ENCODE measurements at places on chromosomes 2 and 18.

DNA sequence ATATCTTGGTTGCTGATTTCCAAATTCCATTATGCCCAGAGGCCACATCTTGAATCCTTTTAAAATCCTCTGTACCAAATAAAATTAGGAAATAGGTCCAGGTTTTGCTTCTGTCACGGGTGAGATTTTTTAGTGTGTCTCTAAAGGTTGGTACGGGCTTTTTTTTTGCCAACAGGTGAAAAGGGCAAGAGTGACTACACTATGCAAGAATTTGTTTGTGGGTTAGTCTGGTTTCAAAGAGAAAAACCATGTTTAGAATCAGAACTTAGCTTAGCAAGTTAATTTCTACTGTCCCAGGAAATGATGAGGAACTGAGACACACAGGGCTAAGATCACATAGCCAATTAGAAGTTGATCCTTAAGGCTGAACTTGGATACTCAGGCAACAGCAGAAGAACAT, 41.7 kb downstream of the POLR1A start:
- DNase-seq: no peak

DNA sequence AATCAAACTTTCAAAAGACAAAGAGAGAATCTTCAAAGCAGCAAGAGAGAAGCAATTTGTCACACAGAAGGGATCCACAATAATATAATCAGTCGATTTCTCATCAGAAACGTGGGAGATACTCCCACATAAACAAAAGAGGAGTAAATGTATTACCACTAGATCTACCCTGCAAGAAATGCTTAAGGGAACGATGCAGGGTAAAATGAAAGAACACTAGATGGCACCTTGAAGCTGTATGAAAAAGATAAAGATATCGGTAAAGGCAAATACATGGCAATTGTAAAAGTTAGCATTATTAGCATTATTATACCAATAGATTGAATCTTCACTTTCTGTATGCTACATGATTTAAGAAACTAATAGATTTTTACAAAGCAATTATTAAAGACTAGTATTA, 677.0 kb downstream of the SUCLG1 start:
- DNase-seq: no peak

DNA sequence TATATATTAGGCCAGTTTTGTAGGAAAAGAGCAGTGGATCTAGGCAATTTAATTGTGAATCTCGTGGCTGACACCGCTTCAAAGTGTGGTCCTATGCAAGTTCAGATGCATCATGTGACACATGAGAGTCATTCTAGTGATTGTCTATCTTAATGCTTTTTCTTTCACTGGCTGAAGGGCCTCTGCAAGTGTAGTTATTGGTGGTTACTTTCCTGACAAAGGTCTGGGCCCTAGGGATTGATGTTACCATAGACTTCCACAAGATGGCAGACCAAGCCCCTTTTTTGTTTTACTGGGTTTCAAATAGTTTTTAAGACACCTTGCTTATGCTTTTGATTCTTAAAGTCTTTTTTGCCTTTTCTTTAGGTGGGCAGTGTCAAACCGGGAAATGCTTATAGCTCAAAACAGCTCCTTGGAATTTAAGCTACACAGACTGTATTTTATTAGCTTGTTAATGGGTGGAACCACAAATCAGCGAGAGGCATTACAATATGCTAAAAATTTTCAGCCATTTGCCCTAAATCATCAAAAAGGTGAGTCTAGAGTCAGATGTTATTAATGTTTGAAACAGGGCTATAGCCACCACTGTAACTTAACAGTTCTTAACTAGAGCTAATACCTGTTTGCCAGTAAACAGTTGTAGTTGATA, 25.9 kb downstream of the CD8A start:
- DNase-seq: no peak

- no peak for DNase-seq
Observed at GRCh38 chr2:147165697-147166382, 679.0 kb upstream of the ACVR2A start.

GRCh38 chr2:120775801-120776589, 40.3 kb downstream of the GLI2 start:
- no peak for DNase-seq

- DNase-seq: no peak
Observed at GRCh38 chr18:22935431-22935830, 2.3 kb downstream of the RBBP8 start.

- no peak for DNase-seq
Observed at GRCh38 chr18:60870261-60871153, 462.7 kb upstream of the CDH20 start.

GRCh38 chr2:30367232-30368070, 79.6 kb upstream of the LCLAT1 start:
- DNase-seq: no peak

DNA sequence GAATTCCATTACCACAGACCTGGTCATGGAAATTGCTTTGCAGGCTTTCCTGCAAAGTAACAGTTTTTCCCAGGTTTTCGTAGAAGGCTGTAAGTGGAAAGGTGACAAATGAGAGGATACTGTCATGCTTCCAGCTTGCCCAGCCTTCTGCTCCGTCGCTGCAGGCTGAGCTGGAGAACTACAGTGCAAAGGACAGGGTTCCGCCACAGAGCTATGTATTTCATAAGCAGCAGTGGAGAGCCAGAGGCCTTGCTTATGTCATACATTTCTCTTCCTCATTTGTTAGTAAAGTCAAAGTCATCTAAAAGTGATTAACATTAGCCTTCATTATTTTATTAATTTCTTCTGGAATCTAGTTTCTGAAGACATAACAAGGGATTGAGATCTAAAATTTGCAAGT, 72.9 kb upstream of the RBM44 start:
- no peak for DNase-seq

DNA sequence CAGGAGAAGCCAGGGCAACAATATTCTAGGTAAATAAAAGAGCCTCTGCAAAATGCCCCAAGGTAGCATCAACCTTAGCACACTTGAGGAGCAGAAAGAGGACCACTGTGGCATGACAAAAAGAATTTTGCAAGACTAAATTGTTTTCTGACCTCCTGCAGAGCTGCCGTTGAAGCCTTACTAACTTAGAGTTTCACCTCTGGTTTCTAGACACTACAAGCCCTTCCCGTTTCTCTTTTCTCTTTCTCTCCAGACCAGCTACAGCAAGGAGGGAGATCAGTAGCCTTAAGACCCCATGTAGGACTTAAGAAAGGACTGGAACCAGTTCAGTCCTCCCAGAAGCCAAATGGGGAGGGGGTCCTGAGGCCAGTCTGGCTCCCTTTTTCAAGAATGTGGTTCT, 73.3 kb upstream of the SP3 start:
- no peak for DNase-seq

DNA sequence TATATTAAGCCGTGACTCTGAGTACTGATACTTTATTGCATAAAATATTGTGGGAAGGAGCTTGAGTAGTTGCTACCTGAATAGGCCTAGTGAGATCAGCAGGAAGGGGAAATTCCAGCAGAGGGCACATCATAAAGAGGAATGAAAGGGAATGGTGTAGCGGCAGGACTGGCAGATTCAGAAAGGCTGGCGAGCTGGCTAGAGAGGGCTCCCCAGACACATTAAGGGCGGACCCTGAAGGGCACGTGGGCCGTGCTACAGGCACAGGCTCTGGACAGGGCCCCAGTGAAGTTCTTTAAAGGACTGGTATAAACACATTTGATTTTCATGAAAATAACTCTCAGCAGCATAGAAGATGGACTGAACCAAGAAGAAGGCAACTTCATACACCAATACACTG, 43.0 kb downstream of the PTPN2 start:
- DNase-seq: no peak

- no peak for DNase-seq
Observed at GRCh38 chr18:23934252-23934651, 80.3 kb upstream of the TTC39C start.

- no peak for DNase-seq
Observed at GRCh38 chr2:105812180-105813044, 67.7 kb downstream of the NCK2 start.

DNA sequence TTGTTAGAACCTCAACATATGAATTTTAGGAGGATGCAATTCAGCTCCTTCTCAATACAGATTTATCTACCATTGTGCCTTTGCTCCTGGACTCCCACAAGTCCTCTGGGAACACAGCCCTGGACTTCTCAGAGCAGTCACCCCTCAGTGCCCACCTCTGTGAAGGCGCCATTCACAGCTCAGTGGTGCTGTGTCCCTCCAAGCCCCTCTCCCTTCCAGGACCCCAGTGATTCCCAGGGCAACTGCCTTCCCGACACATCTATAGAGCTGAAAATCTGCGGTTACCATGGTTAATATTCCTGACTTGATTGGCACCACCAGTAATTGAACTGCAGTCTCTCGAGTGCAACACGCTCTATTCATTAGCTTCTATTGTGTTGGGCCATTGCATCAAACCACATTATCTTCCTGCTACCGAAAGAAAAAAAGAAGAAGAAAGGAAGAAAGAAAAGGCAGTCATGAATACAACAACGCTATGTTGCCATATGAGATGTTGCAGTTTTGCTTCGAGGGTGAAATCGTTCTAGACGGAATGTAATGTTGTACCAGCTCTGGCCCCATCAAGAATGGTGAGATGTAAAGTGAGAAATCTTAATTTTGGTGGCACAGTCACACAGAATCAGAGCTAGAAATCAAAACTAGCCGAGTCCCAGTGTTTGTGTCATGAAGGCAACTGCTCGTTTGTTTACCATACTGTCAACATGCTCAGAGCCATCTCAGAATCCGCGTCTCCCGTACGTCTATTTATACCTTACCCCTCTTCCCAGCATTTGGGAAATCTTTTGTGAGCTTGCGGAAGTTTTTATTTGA, 524.0 kb upstream of the ID2 start:
- DNase-seq: no peak

DNA sequence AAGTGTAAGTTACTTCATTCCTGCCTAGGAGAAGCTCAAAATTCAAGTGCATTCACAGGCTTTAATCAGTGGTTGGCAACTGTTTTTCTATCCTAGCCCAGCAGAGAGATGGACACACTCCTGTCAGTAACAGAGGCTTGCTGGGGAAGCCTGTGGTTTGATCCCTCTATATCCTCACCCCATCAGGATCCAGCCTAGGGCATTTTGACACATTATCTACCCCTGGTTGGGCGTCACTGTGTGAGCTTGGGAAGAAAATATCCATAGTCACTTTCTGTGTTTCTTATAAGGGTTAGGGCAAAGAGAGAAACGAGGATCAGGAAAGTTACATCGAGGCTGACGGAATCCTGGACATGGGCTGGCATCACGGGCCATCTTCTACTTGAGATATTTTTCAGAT, 10.0 kb downstream of the NT5DC4 start:
- no peak for DNase-seq

DNA sequence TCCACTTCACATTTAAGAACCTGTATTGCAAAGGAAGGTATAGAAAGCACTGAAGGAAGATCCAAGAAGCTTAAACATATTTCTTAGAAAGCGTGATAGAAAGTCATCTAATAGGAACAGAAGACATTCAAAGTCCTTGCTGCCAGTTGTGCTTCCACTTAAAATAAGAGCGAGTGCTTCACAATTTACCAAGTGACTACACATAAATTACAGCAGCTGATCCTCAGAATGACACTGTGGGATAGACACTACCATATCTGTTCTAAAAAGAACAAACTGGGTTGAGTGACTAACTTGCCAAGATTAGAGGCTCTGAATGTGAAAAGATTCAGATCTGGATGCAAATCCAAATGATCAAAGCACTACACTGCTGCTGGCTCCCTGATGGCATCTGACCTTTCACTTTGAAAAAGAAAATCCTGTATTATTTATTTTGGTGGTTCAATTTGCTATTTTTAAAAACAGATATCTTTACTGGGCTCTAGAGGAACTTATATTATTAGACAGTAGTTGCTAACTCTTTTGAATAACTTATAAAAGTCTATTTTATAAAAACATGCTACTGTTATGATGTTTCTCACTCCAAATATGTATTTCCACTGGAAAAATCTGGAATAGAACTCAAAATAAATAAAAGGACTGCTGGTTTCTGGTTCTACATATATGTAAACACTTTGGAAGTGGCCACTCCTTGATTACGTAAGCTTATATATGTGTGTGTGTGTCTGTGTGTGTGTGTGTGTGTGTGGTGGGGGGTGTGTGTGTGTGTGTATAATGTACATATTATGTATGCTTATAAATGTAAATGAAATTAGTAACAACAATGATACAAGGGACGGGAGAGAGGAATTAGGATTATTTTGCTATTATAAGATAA, 57.4 kb downstream of the KIDINS220 start:
- no peak for DNase-seq

- DNase-seq: no peak
Observed at GRCh38 chr2:192551760-192552159, 357.0 kb upstream of the TMEFF2 start.

DNA sequence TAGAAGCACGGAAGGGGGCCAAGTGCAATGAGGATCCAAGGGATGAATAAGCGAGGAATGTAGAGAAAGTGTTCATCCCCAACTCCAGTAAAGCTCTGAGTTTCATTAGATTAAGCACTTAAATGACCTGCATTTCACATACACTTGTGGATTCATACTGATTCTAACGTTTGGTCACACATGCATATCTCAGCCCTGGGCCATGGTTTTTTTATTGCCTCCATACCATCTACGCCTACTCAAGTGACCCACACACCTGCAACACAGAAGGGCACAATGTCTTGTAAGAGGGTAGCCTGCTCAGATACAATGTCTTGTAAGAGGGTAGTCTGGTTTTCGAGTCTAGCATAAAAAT, 566 bp upstream of the MRPS5 start:
- DNase-seq: no peak

- DNase-seq: no peak
Observed at GRCh38 chr2:141522702-141523101, 608.1 kb downstream of the LRP1B start.

DNA sequence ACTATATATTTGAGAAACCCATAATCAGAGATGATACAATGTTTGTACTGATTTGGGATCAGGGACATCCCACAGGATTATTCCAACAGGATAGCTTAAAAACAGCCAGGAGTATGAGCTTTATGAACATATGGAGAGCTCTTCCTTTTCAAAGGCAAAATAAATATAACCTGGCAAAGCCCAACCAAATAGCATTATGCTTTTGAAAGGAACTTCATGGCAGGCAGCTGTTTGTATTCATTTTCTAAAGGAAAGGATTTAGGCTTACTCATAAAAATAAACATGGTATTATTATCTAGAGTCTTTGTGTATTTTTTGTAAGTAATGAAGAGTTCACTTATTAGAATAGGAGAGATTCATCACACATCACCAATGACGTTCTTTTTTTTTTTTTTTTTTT, 44.4 kb downstream of the CCDC195 start:
- no peak for DNase-seq

GRCh38 chr18:61606068-61606660, 272.9 kb downstream of the CDH20 start:
- DNase-seq: no peak
